ENCODE measurements at places on chromosomes 12 and 14.

- DNase-seq, result no peak
Measured at GRCh38 chr12:42462486-42462885, 127.1 kb downstream of the PRICKLE1 start.

- DNase-seq, result no peak
Measured at GRCh38 chr12:112331886-112332285, 50.3 kb downstream of the HECTD4 start.

DNA sequence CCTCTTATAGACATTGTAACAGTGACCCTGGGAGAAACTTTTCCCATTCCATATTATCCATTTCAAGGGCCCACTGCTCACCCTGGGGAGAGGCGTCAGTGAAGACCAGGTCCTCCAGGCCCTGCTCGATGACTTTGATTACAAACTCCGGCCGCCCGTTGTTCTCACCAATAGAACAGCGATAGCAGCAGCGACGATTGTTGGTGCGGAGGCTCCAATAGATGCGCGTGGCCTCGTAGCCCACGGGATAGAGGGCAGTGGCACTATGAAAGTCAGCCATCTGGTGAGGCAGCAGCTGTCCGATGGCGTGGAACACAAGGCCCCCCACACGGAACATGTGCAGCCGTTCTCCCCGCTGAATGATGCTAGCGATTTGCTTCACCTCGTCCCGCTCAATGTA lies 7.5 kb upstream of the PRKAG1 start:
- no peak for DNase-seq

DNA sequence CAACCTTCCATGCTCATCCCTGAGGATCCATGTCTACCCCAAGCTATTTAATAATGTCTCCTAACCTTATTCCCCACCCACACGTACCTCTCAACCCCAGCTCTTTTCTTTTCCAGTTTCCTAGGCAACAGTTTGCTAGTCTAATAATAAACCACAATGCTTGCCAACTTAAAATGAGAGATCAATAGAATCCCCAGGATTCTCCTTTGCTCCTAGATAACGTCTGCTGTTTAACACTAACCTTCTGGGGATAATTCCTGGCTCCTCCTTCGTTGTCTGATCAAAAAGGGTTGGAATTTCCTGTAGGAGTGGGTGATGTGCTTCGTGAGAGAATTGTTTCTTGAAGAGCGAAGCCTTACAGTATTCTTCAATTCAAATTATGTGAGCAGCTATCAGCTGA lies 42.2 kb upstream of the DBX2 start:
- no peak for DNase-seq

- no peak for DNase-seq
Measured at GRCh38 chr12:3795492-3796133, 42.7 kb upstream of the CRACR2A start.

DNA sequence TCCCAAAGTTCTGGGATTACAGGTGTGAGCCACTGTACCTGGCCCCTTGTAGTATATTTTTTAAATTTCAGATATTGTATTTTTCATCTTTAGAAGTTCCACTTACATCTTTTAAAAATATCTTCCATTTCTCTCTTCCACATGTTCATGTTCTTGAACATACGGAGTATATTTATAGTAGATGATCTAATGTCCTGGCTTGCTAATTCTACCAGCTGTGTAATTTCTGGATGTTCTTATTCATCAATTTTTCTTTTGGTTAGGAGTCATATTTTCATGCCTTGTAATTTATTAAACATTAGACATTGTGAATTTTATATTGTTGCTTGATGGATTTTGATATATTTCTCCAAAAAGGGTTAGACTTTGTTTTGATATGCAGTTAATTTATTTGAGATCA lies 30.8 kb downstream of the NTN4 start:
- no peak for DNase-seq

GRCh38 chr12:105048315-105048714 lies 35.9 kb downstream of the ALDH1L2 start:
- no peak for DNase-seq

GRCh38 chr12:52739963-52740362 lies 36.6 kb upstream of the KRT77 start:
- DNase-seq, result no peak

DNA sequence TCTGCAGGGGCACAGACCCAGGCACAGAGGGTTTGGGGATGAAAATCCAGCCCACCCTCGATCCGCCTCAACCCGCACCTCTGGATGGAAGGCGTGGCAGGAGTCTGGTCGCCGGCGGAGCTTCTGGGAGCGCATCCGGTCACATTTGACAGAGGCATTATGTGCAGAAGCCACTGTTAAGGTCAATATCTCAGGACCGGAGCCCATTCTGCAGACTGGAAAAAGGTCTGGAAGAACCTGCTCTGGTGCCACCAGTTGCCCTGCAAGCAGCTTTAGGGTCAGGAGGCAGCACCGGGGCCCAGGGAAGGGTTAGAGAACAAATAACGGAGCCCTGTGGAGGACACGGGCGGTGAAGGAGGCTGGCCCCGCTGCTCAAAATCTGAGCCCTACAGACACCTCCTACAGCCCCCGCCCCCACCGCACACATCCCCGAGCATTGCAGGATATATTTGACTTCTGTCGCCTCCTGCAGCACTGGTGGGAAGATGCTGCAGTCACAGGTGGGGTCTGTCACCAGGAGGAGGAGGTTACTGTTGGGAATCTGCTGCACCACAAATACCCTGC lies 25.1 kb upstream of the LRTM2 start:
- no peak for DNase-seq

DNA sequence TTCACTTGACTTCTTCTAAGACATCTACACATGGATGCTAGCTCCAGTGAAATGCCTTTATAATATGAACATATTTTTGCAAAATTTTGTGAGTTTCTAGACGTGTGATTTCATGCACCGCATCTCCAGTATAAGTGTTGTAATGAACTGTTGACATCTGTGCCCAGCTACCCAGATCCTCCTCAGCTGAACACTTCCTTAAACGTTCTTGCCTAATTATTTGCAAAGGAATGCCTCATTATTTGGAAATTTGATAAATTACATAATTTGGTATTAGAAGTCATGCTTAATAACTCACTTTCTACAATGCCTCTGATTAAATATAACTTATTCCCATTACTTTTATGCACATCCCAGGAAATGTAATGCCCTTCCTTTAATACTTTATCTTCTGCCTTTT lies 14.0 kb downstream of the OR11G2 start:
- DNase-seq, result no peak

DNA sequence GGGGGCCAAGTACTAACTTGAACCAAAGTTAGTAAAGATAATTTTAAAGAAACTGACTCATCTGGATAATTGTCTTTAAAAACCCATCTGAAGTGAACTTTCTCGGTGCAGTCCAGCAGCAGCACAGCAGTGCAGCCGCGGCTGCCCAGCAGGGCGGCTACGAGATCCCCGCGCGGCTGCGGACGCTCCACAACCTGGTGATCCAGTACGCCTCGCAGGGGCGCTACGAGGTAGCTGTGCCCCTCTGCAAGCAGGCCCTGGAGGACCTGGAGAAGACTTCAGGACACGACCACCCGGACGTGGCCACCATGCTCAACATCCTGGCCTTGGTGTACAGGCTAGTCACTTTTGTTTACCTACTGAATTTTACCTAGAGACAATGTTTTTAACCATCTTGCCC lies 33.6 kb downstream of the KLC1 start:
- DNase-seq, result no peak

DNA sequence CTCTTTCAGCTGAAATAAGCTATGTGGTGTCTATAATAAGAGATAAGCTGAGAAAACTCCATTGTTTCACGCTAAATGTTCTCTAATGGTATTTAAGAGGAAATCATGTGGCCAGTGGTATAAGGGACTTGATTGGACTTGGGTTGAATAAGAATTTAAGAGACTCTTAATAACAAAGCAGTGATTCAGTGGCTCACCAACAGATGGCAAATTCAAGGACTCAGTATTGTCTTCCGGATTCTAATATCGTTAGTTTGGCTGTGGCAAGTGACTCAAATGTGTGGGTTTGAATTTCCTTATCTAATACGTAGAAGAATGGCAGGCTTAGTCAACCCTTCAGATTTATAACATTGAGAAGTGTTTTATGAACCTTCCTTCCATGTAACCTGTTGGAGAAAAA lies 49.1 kb upstream of the KCNH3 start:
- peak; percentile 98 for DNase-seq

- DNase-seq, result no peak
Measured at GRCh38 chr12:28794786-28795185, 354.3 kb upstream of the FAR2 start.

DNA sequence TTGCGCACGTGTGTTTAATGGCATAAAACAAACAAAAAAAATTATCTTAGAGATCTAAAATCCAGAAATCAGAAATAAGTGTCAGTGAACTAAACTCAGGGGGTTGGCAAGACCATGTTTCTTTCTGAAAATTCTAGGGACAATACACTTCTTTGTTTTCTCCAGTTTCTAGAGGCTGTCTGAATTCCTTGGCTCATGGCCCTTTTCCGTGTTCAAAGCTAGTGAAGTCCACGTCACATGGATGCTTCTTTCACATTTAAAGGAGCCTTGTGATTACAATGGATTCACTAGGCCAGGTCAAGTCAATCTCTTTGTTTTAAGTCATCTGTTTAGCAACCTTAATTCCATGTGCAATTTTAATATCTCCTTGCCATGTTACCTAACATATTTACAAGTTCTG lies 22.4 kb downstream of the SLCO1B3 start:
- no peak for DNase-seq

GRCh38 chr12:70885956-70886355 lies 34.6 kb downstream of the PTPRR start:
- no peak for DNase-seq

DNA sequence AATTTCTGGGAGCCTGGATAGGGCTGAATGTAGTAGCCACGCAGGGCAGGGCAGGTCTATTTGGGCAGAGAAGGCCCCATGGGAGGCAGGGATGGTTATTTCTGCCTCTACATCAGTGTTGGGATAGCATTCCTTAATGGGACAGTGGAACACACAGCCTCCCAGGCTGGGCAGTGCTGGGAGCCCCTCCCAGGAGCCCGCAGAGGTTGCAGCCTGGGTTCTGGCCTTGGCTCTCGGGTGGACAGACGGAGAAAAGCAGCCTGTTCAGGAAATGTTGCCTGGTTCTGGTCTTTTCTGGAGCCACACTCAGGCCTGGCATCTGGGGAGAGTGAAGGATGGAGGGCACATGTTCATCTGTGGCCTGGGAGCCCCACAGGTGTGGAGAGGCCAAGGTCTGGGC lies 479 bp upstream of the NOS1 start:
- no peak for DNase-seq

GRCh38 chr12:74264692-74265091 lies 272.9 kb upstream of the ATXN7L3B start:
- DNase-seq, result no peak

GRCh38 chr14:21120686-21121085 lies 19.8 kb downstream of the TMEM253 start:
- no peak for DNase-seq

- peak; percentile 99 for DNase-seq
Measured at GRCh38 chr14:61103541-61104339, 122.7 kb downstream of the SLC38A6 start.

- no peak for DNase-seq
Measured at GRCh38 chr14:96049932-96050331, 10.8 kb downstream of the C14orf132 start.

DNA sequence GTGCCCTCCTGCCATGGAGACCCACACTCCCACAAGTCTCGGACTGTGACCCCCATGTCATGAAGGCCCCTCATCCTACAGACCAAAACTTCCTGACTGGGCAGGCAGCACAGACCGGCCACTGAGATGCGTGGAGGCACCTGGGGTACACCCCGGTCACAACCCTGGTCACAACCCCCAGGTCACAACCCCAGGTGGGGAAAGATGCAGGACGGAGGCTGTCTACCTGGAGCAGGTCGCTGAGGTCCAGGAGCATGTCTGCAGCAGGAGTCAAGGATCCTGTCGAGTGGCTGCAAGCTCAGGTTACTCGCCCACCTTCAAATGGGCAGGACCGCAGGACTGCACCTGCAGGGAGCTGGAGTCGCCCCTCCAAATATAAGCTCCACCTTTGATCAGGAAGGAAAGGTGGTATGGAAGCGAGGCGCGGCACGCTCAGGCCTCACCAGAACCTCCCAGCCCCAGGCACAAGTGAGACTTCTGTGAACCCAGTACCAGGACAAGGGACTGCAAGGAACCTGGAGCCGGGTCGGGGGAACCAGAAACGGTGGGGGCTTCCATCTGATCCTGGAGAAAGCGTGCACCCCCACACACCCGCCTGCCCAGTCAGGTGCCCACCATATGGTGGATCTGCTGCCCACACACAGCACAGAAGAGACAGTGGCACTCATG lies 8.1 kb downstream of the BTBD6 start:
- no peak for DNase-seq

- DNase-seq, result peak; percentile 85
Measured at GRCh38 chr14:53979747-53980642, 23.4 kb upstream of the BMP4 start.

DNA sequence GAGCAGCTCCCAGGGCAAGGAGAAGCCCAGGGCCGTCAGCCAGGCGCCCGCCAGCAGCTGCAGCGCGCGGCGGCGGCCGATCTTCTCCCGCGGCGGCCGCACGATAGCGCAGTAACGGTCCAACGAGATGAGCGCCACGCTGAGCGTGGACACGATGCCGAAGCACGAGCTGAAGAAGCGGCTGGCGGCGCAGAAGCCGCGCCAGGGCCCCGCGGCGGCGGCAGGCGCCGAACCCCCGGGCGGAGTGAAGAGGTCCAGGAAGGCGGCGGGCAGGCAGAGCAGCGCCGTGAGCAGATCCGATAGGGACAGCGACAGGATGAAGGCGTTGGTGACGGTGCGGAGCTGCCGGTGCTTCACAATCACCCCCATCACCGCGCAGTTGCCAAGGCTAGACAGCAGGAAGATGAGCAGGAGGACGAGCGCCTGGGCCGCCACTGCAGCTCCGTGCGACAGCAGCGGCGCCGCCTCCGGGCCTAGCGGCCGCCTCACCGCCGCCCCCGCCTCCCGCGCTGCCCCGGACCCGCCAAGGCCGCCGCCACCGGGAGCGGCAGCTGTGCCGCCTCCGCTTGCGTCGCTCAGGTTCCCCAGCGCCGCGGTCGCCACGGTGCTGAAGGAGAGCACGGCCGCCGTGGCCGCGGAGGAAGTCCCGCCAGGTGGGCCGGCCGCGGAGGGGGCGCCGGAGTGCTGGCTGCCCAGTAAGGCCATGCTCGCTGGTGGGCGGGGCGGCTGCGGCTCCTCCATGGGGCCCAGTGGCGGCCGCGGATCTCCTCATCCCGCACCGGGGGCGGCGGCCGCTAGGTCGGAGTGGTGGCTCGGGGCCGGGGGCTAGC lies 479 bp downstream of the GPR135 start:
- peak; percentile 62 for DNase-seq

DNA sequence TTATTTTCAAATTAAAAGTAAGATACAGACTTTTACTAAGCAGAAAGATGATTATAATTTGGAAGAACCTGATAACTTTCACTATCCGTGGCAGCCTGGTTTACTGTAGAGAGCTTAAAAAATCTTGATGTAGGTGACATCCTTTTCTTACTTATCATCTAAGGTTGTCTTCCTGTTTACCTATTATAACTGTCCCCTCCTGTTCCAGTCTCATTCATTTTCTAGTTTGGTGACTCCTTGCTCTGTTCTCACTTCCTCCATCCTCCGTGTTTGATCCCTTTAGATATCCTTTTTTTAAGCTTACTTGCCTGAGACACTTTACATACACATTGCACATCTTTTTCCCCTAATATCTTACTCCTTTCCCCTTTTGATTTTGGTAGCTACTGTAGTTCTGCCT lies 27.5 kb downstream of the CCDC91 start:
- DNase-seq, result no peak

Data from astrocyte (in vitro differentiated cells and primary cell).